ENCODE measurements at places on chromosomes 5 and 9.

- DNase-seq, result no peak
These were observed 438.6 kb upstream of the MPDZ start for GRCh38 chr9:13718086-13718485.

DNA sequence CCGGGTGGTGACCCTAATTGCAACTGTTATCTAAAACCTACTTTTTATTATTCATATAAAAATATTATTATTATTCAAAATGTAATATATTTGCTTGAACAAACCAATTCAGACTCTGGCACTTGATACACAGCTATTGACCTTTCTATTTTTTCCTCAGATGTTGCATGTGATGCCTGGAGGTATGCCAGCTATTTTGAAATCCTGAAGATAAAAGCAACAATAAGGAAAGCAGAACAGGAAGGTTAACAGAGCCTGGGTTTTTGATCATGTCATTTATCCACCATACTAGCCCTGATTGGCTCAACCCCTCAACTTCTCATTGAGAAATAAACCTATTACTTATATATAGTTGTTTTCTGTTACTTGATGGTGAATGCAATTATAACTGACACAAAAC is 340.9 kb upstream of the KIF2A start:
- no peak for DNase-seq

- no peak for DNase-seq
These were observed 7.9 kb upstream of the ZNF608 start for GRCh38 chr5:124754206-124754927.

GRCh38 chr9:135463140-135463539 is 16.4 kb upstream of the PPP1R26 start:
- no peak for DNase-seq

GRCh38 chr9:107358986-107359385 is 75.9 kb downstream of the RAD23B start:
- no peak for DNase-seq

Measured in activated CD4-positive, CD25-positive, alpha-beta regulatory T cell treated with anti-CD3 and anti-CD28 coated beads, Interleukin-2, amount 50 U/mL, for 72 hours (primary cell).